ENCODE measurements at places on chromosomes 2 and 18.

GRCh38 chr2:29455200-29455860 lies 340.1 kb downstream of the CLIP4 start:
- no peak for DNase-seq

- DNase-seq = no peak
These were observed 149.2 kb upstream of the TWIST2 start for GRCh38 chr2:238698451-238699306.

DNA sequence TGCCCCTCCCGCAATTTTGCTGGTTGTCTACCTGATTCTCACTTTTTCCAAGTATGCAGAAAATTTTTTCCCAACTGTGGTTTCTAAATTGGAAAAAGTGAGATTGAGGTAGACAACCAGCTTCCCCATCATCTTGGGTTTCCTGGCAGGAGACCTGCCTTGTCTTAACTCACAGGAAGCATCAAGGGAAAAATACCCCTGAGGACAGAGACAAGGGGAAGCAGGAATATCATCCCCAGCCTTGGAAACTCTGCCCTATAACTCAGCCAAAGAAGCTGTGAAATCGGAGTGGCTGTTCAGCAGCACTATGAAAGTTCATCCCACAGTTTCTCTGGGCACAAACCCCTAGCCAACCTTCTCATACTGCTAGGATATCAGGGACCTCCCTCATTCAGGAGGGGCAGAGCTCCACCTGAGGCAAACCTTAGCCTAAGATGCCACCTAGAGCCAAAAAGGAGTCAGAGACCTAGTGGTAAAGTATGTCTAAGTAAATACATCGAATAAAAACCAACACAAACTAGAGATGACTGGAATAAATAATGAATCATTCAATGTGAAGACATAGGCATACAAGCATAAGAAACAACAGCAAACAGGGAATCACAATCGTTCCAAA lies 68.2 kb downstream of the ZSWIM2 start:
- peak; percentile 20 for DNase-seq

DNA sequence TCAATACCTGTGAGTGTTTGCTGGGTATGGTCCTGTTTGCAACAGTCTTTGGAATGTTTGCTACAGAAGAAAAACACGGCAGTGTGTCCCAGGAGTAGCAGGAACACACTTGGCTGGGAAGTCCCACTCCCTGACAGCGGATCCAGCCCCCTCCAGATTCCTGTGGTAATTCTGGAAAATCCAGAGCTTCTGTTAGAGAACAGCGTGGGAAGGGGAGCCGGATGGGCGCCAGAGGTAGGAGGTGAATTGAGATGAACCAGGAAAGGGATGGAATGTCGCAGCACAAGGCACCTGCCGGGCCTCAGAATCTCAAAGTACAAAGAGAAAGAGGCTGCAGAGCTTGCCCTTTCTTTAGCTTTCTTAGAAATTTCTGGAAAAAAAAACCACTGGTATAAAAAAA lies 221.9 kb downstream of the MYT1L start:
- DNase-seq = no peak

DNA sequence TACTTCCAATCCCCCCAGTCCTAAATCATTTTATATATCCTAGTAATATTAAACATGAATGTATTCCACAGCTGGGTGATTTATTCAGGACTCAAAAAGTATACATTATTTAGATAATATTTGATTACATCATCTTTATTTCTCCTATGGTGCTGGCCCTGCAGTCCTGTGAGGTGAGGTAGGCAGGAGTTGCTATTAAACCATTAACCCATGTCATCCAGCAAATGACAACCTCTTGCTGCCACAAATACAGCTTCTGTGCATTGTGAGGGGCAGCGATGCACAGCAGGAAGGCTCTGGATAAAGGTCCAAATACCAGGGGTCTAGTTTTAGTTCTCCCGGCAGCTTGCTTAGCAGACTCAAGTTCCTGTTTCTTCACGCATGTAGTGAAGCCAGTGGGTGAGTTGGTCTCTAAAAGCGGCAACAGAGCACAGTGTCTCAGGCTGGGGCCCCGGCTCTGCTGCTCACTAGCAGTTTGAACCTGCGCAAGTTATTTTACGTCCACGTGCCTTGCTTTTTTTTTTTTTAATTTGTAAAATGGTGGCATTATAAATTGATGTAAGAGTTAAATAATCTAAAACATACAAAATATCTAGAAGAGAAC lies 36.1 kb downstream of the INSIG2 start:
- DNase-seq = peak; percentile 8

DNA sequence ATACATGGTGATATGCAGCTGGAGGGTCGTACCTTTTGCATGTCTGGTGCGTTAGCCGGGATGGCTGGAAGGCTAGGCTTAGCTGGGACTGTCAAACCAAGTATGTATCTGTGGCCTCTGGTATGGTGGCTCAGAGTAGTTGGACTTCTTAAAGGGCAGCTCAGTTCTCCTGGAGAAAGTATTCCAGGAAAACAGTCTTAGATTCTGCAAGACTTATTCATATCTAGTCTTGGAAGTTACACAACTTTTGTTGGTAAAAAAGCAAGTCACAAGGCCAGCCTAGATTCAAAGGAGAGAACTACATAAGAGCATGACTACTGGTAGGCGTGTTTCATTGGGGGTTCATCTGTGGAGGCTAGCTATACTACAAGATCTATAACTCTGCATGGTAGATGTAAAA lies 45.5 kb downstream of the EML4 start:
- peak; percentile 13 for DNase-seq

GRCh38 chr18:40388121-40388520 lies 1566.9 kb upstream of the PIK3C3 start:
- no peak for DNase-seq

DNA sequence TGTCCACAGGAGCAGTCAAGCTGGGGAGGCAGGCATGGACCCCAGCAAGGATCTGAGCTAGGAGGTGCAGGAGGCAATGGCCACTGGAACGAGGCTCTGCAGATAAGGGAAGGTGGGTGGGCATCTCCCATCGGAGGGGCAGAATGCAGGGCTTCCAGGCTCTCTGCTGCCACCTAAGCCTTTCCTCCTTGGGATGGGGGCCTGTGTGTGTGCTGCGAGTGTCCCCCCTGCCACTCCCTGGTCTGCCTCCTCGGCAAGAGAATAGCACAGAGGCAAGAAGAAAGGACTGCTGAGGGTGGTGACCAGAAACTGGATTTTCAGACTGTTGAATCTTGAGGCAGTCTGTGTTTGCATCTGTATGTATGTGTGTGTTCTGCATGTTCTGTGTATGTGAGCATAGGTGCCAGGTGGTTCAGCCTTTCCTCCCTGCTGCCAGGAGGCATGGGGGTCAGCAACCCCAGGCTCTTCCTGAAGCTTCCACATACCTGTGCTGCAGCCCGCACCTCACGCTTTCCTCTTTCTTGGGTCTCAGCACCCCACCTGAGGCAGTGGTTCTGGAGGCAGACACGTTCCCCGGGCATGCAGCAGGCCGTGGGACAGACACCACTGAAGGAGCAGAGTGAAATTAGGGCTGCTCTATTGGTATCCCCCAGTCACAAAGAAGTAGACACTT lies 86.7 kb downstream of the EPAS1 start:
- DNase-seq = no peak

GRCh38 chr2:134039912-134040581 lies 213.8 kb upstream of the MGAT5 start:
- no peak for DNase-seq

GRCh38 chr2:88483200-88483599 lies 30.7 kb upstream of the FOXI3 start:
- no peak for DNase-seq

- no peak for DNase-seq
These were observed 145.6 kb downstream of the FAM161A start for GRCh38 chr2:61707984-61708852.

GRCh38 chr2:70959271-70959761 lies 19.1 kb upstream of the ANKRD53 start:
- DNase-seq = no peak

GRCh38 chr2:181578829-181579228 lies 78.1 kb downstream of the CERKL start:
- no peak for DNase-seq

GRCh38 chr2:120600335-120600734 lies 135.3 kb upstream of the GLI2 start:
- no peak for DNase-seq

GRCh38 chr2:20186078-20186854 lies 38.7 kb downstream of the SDC1 start:
- DNase-seq = peak; percentile 94

DNA sequence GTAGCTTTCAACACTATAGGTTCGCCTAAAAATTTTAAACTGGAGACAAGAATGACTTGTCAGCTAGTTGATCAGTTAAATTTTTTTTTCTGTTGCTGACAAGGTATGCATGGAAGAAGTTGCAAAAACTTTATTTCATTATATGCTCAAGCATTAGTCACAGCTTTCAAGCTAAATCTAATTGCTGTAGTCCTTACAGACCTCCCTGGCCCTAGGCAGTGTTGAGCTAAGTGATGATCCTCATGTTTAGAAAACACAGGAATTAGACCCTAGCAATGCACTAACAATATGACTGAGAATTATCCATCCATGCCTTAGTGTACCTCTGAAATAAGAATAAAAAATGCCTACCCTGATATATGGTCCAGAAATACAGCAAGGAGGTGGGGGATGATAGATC lies 253.4 kb downstream of the SP3 start:
- DNase-seq = no peak

- DNase-seq = no peak
These were observed 101.7 kb upstream of the FZD7 start for GRCh38 chr2:201931951-201932350.

GRCh38 chr2:11758647-11759046 lies 12.2 kb downstream of the LPIN1 start:
- no peak for DNase-seq
